ENCODE measurements at places on chromosomes 6 and 20. TPM values are rescaled to one million over a fixed set of nuclear protein-coding genes. Genes with fewer than 3 reads are reported as not detected.
A peak's percentile ranks its signal among the peaks of the same experiment; 100 is the strongest.

GRCh38 chr20:10336959-10337729 lies 96.9 kb downstream of the MKKS start:
- no peak for DNase-seq
- H3K4me1 ChIP-seq: peaks cover 40% of the 10 kb centered on the region
- peaks cover 2% of the 10 kb centered on the region for H3K27me3 ChIP-seq
- H3K4me3 ChIP-seq: no peak overlapping the region

DNA sequence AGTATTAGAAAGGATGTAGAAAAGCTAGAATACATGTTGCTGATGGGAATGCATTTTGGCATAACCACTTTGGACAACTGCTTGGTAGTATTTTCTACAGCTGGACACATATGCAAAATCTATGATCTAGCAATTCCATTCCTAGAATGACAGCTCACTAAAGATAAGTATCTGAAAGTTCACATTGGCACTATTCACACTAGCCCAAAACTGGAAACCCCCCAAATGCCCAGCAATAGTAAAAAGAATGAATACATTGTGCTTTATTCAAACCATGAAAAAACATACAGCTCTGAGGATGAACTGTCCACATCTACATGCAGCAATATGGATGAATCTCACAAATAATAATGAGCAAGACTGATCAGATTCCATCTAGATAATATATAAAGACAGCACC lies 79.0 kb downstream of the PPP1R3G start:
- DNase-seq: no peak
- no peak overlapping the region for H3K27ac ChIP-seq
- no peak overlapping the region for H3K4me3 ChIP-seq

DNA sequence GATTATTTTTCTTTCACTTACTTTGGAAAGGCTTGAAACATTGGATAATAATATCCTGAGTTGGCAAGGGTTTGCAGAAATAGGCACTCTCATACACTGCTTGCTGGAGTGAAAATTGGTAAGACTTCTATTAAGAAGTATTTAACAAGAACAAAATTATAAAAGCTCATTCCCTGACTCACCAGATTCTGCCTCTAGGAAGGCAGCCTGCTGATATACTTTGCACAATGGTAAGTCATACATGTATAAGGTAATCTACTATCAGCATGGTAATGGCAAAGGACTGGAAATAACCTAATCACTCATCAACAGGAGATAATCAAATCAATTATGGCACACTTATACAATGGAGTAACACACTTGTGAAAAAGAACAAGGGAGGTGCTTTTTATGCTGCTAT lies 85.8 kb downstream of the PLCG1 start:
- no peak overlapping the region for H3K4me3 ChIP-seq
- peaks cover 27% of the 10 kb centered on the region for H3K4me1 ChIP-seq
- peaks cover 8% of the 10 kb centered on the region for H3K36me3 ChIP-seq
- H3K27me3 ChIP-seq: no peaks in the 10 kb centered on the region
- peak overlapping the region; percentile 63 for H3K27ac ChIP-seq

DNA sequence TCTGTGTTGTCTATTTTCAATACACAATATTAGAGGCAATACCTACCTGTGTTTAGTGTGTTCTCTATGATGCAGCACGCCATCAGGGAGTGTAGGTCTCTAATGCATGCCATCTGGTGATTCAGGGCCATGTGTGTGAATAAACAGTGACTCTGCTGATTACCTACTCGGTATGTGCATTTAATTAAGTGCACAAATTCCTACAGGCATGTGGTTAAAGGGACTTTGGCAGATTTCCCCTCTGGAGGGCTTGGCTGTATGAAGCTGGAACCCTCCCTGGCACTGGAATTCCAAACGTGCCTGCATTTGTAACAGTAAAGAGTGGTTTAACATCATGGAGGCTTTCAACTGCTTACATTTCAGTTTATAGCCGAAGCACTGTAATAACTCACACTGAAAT lies 401.5 kb upstream of the SASH1 start:
- no peaks in the 10 kb centered on the region for H3K27me3 ChIP-seq
- no peak overlapping the region for H3K4me3 ChIP-seq
- peaks cover 21% of the 10 kb centered on the region for H3K4me1 ChIP-seq
- peaks cover 2% of the 10 kb centered on the region for H3K36me3 ChIP-seq
- H3K27ac ChIP-seq: no peak overlapping the region

- H3K4me3 ChIP-seq: no peak overlapping the region
- H3K27ac ChIP-seq: no peak overlapping the region
- DNase-seq: no peak
- H3K27me3 ChIP-seq: no peaks in the 10 kb centered on the region
These were observed 23.9 kb upstream of the PRL start for GRCh38 chr6:22320750-22321149.

- H3K4me1 ChIP-seq: no peaks in the 10 kb centered on the region
- H3K36me3 ChIP-seq: no peaks in the 10 kb centered on the region
- H3K27ac ChIP-seq: no peak overlapping the region
These were observed 26.0 kb downstream of the BPIFB4 start for GRCh38 chr20:33105316-33105924.

DNA sequence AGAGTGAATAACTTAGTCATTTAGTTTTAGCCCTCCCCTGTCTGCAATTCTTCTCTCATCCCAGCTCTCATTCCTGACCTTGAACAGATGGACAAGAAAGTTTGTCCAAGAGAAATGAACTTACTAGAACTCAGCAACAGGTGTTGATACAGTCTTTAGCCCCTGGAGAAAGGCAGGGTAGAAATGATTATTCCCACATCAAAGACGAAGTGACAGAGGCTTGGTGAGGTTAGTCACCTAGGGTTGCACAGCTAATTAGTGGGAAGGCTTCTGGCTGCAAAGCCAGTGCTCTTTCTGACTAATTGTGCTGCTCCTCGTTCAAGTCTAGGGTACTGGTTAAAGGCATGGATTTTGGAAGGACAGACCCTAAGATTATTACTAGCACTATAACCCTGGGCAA lies 4.5 kb downstream of the ZDHHC14 start:
- H3K27ac ChIP-seq: no peak overlapping the region
- no peaks in the 10 kb centered on the region for H3K27me3 ChIP-seq
- peaks cover 14% of the 10 kb centered on the region for H3K4me1 ChIP-seq
- peaks cover 9% of the 10 kb centered on the region for H3K36me3 ChIP-seq
- H3K4me3 ChIP-seq: no peak overlapping the region

- H3K4me3 ChIP-seq: no peak overlapping the region
- no peak for DNase-seq
- H3K36me3 ChIP-seq: peaks cover 3% of the 10 kb centered on the region
These were observed 28.2 kb downstream of the NDRG3 start for GRCh38 chr20:36717657-36718056.

DNA sequence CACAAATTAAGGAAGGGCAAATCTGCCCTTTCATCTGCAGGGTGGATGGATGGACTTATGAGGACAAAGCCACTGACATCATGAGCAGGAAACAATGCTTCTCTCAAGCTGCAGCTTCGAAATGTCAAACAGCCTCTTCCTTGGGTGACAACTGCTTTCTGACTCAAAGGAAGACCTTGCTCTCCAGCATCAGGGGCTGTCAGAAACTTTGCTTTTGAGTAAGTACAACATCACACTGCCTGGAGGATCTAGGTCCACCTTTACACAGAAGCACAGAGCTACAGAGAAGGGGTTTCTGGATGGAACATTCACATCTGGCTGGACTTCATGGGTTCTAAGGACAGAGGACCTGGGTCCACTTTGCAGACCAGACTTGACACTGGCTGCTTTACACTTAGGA lies 5.9 kb downstream of the CST1 start:
- no peak overlapping the region for H3K4me3 ChIP-seq
- no peak overlapping the region for H3K27ac ChIP-seq
- DNase-seq: no peak
- no peaks in the 10 kb centered on the region for H3K36me3 ChIP-seq
- no peaks in the 10 kb centered on the region for H3K4me1 ChIP-seq
- peaks cover 6% of the 10 kb centered on the region for H3K27me3 ChIP-seq

DNA sequence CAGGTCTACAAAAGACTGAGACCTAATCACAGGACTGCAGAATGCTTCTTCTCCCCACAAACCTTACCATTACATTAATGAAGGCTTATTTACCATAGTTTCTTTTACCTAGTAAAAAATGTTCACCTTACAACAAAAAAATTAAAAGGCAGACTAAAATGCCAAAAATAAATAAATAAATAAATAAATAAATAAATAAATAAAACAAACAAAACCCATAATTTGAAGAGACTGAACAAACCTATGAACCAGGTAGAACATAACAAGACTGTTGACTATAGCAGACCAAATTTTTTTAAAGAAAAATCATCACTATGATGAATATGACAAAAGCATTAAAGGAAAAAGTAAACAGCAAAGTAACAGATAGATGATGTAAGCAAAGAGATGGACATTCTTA lies 946.3 kb downstream of the EPHA7 start:
- H3K4me1 ChIP-seq: peaks cover 3% of the 10 kb centered on the region
- no peaks in the 10 kb centered on the region for H3K27me3 ChIP-seq
- H3K4me3 ChIP-seq: no peak overlapping the region
- H3K27ac ChIP-seq: no peak overlapping the region

DNA sequence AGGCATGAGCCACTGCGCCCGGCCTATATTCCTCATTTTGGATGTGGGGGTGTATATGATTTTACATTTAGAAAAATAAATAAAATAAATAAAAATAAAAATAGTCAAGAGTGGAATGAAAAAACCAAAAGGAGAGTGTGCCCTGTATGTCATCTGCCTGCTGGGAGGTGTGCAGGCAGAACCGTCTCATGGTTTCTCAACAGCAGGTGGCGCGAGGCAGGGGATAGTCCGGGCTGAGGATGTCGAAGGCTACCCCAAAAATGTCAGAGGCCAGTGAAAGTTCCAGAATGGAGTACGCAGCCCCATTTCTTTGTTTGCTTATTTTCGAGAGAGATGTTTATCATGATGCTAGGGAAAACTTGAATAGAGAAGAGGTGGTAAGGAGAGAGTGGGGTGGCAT lies 16.4 kb upstream of the KIF16B start:
- H3K27me3 ChIP-seq: peaks cover 40% of the 10 kb centered on the region
- no peaks in the 10 kb centered on the region for H3K4me1 ChIP-seq
- DNase-seq: no peak
- no peak overlapping the region for H3K4me3 ChIP-seq

DNA sequence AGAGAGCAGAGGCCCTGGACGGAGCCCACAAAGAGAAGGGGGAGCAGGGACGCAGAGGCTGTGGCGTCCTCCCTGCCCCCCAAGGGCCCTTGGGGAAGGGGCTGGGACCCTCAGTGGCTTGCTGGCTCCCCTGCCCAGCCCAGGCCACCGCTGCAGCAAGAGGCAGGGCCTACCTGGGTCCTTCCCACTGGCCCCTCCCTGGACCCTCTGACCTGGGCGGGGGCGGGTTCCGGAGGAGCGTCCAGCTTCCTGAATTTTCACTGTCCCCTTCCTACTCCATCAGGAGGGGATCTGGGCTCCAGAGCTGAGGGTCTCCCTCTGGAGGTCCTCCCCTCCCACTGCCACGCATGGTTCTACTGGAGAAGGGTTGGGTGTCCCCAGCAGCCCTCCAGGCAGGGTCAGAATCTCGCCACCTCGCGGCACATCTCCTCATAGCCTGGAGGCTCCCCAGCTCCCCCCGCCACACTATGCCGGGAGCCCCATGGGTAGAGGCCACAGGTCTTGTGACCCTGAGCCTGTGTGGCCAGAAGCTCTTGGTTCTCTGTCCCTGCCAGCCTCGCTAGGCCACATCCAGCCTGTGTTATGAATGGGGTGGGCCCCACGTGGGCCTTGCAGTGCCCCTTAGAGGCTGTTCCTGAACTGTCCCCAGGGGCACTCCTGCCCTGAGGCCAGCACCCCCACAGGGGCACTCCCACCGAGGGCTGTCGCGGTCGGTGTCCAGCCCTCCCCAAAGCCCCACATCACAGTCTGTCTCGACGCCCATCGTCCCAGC lies 1.0 kb upstream of the SOX18 start:
- no peaks in the 10 kb centered on the region for H3K36me3 ChIP-seq
- H3K4me3 ChIP-seq: peak overlapping the region; percentile 44
- H3K4me1 ChIP-seq: peaks cover 33% of the 10 kb centered on the region
- no peaks in the 10 kb centered on the region for H3K27me3 ChIP-seq

DNA sequence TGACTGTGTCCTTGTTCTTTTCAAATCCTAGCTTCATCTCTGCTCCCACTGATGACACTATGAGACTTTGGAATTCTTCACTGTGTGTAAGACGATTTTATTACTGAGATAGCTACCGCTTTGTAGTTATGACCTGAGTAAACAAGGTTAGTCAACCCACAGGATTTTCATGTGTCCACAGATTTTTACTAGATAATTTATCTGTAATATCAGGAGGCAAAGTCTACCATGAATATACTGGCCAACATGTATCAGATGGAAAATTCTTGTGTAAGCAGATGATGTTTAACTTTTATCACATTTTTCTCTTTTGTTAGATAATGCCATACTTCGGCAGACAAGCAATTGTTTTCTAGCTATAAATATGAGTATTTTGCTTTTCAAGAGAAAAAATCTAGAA lies 119.8 kb downstream of the SGK1 start:
- H3K4me1 ChIP-seq: peaks cover 8% of the 10 kb centered on the region
- no peaks in the 10 kb centered on the region for H3K27me3 ChIP-seq
- no peak for DNase-seq

- no peak overlapping the region for H3K4me3 ChIP-seq
- peaks cover 11% of the 10 kb centered on the region for H3K4me1 ChIP-seq
- no peak overlapping the region for H3K27ac ChIP-seq
- no peak for DNase-seq
- peaks cover 3% of the 10 kb centered on the region for H3K36me3 ChIP-seq
- no peaks in the 10 kb centered on the region for H3K27me3 ChIP-seq
These were observed 245.1 kb upstream of the KCNQ5 start for GRCh38 chr6:72376736-72377135.

DNA sequence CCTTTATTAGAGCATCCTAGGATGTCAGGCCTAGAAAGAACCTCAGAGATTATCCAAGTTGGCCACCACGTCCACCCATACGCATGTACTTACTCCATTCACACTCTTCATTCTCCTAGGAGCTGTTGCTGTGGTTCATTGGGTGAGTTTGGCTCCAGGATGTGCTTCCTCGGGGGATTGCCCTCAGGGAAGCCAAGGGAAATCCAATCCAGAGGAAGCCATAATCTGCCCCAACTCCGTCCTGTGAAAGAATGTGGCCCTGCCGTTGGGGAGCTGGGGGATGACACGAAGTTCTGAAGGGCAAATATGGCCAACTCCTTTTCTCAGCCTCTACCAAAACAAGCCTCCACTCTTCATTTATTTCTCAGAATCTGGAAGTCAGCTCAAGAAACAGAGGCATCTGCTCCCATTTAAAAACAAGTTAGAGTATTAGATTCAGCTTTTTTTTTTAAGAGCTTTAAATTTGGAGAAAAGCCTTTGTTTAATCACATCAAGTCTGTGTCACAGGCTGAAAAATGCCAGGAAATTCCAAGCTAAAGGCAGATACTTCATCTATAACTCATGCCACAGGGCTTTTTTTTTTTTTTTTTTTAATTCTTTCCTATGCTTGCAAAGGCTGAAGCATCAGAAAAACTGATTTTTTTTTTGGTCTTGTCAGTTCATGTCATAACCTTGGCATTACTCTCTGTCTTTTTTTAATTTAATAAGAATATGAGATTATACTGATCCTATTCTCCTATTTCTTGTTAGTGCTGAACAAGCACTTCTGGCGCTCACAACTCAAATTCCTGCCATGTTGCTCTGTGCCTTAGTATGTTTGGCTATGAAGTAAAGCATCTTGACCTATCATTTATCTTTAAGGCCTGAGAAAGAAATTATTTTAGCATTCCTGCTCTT lies 480.9 kb upstream of the MARCKS start:
- DNase-seq: no peak
- peaks cover 16% of the 10 kb centered on the region for H3K36me3 ChIP-seq
- H3K4me3 ChIP-seq: peak overlapping the region; percentile 61
- H3K27me3 ChIP-seq: no peaks in the 10 kb centered on the region

Gene RPP21
- 47.5 TPM for total RNA-seq

Gene HSF2
- 15.8 TPM for total RNA-seq

Gene BPIFB2
- not detected for total RNA-seq

Gene EYS
- total RNA-seq: not detected

Gene IRAK1BP1
- 2.9 TPM for total RNA-seq

Gene PPIL6
- 2.2 TPM for total RNA-seq

Gene CCDC167
- total RNA-seq: 22.7 TPM

Gene MCCD1
- not detected for total RNA-seq

Gene SASH1
- 70.6 TPM for total RNA-seq

Gene C6orf47
- 21.5 TPM for total RNA-seq

Measured in osteocyte (in vitro differentiated cells).